ENCODE measurements at places on chromosomes 5 and 9. TPM values are rescaled to one million over a fixed set of nuclear protein-coding genes. Genes with fewer than 3 reads are reported as not detected.

The BHMT2 gene
- total RNA-seq, result 1.9 TPM

The NSA2 gene
- total RNA-seq, result 28.4 TPM

The STING1 gene
- total RNA-seq, result 51.5 TPM

The LRRC19 gene
- total RNA-seq, result 93.5 TPM

The PAEP gene
- total RNA-seq, result not detected

The SLC35D2 gene
- 35.4 TPM for total RNA-seq

The GLE1 gene
- 27.4 TPM for total RNA-seq

The IFNA2 gene
- not detected for total RNA-seq

The PSD2 gene
- total RNA-seq, result 0.16 TPM

The MIER3 gene
- total RNA-seq, result 8.8 TPM

The NRG2 gene
- total RNA-seq, result 12.3 TPM

The KCNIP1 gene
- total RNA-seq, result not detected
